ENCODE measurements at places on chromosomes 11 and 22.

GRCh38 chr11:130999086-130999485 lies 82.8 kb upstream of the SNX19 start:
- DNase-seq, result no peak

- DNase-seq, result no peak
Observed at GRCh38 chr11:24623121-24623520, 126.3 kb downstream of the LUZP2 start.

DNA sequence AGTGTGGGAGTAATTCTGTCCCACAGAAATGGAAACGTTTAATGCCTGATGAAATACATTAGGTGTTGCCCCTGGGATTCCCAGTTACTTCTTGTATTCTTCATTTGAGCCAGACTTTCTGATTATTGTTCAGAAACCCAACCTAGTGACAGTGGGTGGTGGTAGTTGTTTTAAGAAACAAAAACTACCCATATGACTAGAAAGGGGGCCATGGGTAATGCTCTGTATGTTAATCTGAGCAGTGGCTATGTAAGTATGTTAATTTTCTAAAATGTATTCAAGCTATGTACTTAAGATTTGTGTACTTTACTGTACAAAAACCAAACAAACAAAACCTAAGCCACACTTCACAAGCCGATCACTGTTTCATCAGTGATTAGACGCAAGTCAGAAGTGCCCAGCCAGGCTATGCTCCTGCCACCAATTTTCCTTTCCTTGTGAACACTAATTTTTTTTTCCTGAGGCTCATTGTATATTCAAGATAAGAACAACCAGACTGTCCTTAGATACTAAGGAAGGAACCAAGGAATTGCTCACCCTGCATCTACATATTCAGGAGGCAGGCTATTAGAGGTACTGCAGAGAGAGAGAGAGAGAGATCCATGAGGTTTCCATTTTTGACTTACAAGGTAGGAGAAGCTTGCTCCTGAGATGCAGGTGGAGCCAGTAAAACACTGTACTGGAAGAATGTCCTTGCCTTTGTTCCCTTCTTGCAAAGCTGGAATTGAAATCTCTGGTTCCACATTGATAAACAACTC lies 122.7 kb downstream of the DBX1 start:
- DNase-seq, result no peak

- DNase-seq, result no peak
Observed at GRCh38 chr11:17609291-17610084, 62.4 kb downstream of the OTOG start.

- DNase-seq, result no peak
Observed at GRCh38 chr11:64729851-64730382, 6.9 kb upstream of the NRXN2 start.

DNA sequence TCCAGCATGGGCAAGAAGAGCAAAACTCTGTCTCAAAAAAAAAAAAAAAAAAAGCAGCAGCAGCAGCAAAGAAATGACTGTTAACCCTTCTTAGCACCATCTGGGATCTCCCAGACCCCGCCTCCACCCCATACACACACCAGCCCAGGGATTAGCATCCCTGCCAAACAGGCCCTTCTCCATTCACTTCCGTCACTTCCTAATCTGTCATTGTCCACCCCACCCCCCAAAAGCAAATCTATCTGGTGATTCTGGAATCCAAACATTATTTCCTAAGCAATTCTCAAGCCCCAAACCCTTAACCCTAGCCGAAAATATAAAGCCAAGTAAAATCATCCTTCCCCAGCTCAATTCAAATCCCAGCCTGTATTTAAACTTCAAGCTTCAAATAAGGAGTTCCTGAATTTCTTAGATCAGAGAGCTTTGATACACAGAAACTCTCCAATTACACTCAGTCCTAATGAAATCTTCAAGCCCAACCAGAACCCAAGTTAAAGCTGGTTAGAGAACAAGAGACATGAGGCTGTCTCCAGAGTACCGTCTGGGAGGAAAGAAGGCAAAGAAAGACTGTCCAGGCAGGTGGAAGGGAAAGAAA lies 6.0 kb upstream of the AHNAK start:
- peak; percentile 24 for DNase-seq

DNA sequence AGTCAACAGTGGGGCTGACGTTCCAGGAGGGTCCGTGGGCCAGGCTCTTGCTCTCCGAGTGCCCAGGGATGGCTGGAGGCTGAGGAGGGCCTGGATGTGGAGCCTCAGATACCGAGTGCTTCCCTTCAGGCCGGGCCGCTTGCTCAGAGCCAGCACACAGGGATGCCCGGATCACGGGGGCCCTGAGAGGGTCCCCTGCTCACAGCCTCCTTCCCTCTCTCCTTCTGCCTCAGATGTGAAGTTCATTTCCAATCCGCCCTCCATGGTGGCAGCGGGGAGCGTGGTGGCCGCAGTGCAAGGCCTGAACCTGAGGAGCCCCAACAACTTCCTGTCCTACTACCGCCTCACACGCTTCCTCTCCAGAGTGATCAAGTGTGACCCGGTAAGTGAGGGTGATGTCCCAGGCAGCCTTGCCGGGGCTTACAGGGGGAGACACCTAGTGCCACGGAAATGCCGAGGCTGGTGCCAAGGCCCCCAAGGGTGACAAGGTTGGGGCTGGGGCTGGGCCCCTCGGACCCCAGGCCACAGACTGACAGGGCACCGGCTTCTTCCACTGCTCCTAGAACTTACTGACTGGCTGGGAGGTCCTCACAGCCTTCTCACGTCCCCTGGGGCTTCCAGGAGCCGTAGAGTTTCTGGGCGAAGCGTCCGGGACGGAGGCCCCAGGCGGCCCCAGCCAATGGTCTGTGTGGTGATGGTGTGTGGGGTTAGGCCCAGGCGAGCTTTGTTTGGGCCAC lies 7.0 kb downstream of the CCND1 start:
- no peak for DNase-seq

DNA sequence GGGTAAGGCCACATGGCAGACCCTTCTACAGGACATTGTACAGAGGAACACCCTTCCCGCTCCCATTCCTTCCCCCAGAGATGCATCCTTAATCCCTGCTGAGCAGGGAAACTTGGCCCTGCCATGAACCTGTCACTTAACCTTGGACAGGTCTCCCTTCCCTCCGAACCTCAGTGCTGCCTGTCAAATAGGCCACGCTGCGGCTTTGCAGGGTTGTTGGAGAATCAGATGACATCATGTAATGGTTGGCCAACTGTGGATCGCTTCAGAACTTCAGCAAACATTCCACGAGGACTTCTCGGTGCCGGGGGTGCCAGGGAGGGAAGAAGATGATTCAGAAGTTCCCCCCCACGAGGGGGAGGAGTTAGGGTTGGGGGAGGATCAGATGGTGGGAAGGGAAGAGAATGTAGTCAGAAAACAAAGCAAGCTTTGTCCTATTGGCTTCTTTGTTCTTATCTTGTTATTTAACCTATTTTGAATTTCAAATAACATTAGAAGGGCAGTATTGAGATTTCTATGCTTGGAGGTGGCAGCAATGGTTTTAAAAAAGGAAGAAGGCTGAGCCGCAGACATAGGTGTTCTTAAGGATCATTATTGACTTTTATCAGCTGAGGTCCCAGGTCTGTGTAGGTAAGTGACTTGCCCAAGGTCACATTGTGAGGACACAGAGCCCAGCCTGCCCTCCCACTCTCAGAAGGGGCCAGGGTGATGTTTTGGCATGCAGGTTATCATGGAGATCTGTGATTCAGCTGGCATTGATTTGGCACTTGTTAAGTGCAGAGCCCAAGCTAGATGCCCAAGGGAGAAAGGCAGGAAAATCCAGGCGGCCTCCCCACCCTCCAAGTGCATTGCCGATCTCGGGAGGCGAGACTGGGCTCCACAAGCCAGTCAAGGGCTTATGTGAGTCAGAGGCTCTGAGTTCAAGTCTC lies 3.1 kb downstream of the CDC42EP1 start:
- peak; percentile 80 for DNase-seq

DNA sequence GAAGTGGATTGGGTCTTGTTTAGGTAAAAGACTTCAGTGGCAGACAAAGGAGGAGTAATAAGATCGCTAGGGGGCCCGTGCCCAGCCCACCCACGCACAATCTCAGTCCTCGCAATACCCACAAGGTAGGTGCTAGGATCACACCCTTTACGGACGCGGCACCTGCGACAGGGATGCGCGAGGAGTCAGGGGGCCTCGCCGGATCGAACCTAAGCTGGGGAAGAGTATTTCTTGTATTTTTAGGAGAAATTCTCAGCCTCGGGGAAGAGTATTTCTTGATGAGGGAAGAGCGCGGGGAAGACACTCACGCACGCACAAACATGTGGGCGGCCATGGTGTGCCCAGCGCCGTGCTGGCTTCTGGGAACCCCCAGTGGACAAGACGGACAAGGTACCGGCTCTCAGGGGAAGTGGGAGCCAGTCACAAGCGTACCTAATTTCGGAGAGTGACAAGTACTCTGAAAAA lies 745 bp upstream of the FAM118A start:
- DNase-seq, result no peak

DNA sequence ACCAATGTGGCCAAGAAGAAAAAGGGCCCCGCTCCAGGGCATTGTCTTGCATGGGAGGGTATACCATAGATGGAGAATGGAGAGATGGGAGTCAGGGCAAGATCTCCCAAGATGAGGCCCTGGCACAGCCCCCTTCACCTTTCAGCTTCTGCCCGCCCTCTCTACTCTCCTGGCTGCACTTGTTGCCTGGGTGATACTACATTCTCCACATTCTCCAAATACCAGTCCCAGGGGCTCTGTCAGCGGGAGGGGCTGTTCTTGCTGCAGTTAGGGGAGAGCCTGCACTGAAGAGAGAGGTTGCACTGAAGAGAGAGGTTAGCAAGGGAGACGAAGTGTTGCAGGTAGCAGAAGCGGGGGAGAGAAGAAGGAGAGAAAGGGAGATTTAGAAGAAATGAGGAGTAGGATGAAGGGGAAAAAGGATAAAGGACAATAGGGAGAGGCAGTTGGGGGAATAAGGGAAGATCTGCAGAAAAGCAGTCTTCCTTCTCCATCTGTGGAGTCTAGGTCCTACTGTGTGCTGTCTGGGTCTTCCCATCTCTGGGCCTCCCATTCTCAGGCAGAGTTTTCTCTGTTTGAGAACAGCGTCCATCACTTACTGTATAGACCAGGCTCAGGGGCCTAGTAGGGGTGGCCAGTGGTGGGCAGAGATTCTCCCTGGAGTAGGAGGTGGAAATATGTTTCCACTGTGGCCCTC lies 8.0 kb downstream of the PHLDB1 start:
- DNase-seq, result peak; percentile 15

All from left cardiac atrium (tissue), 4 donors.